ENCODE measurements at places on chromosomes 12 and 14.
A peak's percentile ranks its signal among the peaks of the same experiment; 100 is the strongest.

GRCh38 chr14:95516554-95517181 is at the start of gene SYNE3:
SYNE3 (minus strand) TSS chr14:95516650; CDS start chr14:95475821, 40,829 bp downstream.
- DNase-seq: no peak

- no peak for DNase-seq
Observed at GRCh38 chr12:82803201-82803600, 116.5 kb downstream of the TMTC2 start.

DNA sequence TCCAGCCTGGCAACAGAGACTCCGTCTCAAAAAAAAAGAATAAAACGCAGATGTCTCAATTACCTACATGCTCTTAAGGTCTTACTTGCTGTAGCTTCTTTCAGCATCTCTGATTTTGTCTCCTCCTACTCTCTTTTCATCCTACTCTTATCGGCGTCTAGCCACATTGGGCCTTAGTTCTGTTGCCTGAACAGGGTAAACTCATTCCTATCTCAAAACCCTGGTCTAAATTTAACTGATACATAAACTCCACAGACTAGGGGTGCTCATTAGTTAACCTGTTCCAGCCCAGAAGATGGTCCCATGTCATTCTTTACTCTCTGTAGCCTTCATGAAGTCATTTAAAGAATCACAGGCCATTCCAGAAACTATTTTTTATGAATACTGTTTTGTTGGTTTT is 33.6 kb downstream of the EXD2 start:
- no peak for DNase-seq

DNA sequence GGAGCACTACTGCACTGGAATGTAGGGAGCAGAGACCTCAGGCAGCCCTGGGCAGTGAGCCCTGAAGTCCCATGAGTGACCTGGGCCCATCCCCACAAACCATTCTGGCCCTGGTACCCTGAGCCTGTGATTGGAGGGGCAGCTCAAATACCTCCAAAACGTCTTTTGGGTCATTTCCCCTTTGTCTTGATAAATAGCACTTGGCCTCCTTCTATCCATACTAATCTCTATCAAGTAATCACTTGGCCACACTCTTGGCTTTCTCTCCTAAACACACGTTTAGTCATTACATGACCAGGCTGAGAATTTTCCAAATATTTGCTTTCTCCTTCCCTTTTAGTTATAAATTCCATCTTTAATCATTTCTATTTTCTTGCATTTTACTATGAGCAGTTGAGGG is 91.3 kb downstream of the RPAP3 start:
- DNase-seq: no peak

DNA sequence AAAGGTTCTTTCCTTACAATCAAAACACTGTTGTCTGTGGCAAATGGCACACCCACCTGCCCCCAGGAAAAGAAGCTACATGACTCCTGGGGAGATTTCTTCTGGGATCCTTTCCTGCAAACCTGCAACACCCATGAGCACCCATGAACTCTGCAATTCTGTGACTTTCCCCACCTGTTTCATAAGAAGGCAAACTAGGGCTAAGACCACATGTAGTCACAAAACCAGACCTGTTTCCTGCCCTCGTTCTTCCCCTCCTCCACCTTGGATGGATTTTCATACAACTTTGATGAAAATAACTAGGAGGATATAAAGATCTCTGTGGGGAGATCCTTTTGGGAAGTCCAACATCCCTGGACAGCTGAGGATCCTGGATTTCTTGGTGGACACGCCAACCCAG is 1084.7 kb downstream of the BCL11B start:
- no peak for DNase-seq

- DNase-seq: no peak
Observed at GRCh38 chr14:77076113-77076631, 21.9 kb upstream of the CIPC start.

GRCh38 chr12:42504049-42504448 is 85.5 kb downstream of the PRICKLE1 start:
- DNase-seq: no peak

DNA sequence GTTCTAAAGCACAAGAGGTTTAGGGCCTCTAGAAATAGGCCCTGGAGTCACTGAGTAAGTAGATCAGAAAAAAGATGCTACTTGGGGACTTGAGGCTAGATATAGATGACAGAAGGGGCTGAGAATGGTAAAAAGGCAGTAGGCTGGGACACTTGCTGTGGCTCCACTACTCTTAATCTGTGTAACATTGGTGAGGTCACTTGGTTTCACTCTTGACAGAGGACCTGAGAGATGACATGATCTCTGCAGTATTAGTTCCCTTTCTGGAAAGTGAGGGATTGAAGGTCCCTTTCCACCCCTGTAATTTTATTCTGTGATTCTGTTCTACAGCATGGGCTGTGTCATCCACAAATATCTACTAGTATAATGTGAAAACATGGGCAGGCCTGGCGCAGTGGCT is 39.7 kb downstream of the MAPKAPK5 start:
- no peak for DNase-seq

DNA sequence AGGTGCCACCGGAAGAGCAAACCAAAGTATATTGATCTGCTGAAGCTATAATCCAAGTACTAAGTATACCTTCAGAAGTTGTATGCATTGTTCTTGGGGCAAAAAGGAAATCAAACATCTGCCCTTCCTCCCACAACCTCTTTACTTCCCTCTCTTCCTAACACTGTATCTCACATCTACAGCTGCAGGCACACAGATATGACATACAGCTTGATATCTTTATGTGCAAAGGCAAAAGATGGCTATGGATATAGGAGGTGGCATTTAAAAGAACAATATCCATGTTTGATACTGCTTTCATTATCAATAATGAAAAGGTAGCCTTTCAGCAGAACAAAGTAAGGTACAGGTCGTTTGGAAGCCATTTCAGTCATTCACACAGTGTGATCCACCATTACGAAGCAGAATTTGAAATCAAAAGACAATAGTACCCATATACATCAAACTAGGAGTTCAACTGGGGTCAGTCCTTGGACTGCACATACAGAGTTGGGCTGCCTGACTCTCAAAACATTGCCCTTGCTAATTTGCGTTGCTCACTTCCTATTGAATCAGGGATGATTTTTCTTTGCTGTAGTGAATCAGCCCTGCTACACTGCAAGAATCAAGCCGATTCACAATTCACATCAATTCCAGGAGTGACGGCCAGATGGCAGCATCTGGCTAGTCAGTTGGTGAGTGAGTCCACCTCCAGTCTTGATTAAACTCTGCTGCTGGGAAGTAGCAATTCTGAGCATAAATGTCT is 8.9 kb downstream of the ANG start:
- DNase-seq: peak; percentile 3

DNA sequence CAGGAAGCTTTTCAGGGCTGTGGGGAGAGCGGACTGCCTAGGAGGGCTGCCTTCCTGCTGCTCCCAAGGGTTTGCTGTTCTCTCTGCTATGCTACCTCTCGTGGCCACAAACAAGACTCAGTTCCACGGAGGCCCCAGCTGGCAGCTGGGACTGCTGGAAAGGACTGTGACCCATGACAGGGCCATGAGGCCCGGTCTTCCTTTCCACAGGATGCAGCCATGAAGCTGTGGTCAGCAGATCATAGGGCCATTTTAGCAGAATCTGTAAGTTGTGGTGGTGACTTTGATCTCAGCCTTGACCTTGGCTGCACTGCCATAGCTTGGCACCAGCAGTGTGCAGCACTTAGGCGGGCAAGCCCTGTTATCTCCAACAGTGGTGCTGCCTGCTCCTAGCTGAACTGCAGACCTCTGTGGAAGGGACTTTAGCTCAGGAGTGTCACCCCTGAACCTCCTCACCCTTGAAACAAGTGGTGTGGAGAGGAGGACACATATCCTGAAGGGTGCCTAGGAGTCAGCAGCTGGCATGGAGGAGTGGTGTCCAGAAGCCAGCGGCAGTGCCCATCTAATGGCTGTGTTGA is 12.3 kb downstream of the KRT80 start:
- DNase-seq: no peak

GRCh38 chr12:80690090-80690489 is 17.3 kb upstream of the MYF6 start:
- DNase-seq: no peak

DNA sequence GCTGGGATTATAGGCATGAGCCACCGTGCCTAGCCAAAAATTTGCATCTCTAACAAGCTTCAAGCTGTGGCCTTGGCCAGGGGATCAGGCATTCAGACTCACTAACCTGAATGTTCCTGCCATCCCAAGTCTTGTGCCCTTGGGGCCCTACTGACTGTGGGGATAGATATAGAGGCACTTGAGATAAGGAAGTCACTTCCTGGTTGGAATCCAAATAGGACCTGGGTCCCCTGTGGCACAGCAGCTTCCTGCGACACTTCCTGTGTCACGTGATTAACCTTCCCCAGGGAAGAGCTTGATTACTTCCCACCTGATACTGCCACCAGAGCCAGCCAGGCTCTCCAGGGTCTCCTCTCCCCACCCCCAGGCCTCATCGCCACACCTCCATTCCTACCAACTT is 128.2 kb downstream of the BCL11B start:
- no peak for DNase-seq

- no peak for DNase-seq
Observed at GRCh38 chr12:93974252-93974651, 174.1 kb upstream of the PLXNC1 start.

DNA sequence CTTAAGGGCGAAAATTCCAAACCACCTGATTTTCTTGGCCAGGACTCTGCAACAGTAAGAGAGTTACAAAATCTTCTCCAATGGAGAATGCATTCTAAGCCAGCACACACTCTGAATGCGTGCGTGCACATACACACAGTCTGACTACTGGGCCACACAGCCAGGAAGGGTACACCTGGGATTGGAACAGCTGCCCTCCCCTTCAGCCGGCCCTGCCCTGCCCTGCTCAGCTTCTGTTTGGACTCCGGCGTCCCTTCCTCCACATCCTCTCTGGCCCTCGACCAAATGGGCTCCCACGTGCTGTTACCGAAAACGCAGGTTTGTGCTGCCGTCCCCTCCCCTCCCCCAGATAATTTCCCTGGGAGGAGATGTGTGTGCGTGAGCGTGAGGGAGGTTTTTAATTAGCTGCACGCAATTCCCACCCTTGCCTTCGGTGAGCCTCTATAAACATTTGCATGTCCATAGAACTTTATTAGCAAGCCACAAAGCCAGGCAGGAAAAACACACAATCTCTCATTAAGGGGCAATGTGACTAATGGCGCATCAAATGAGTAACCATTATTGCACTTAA is 43.0 kb downstream of the CCNK start:
- no peak for DNase-seq

GRCh38 chr14:79569072-79569471 is 642.2 kb downstream of the DIO2 start:
- DNase-seq: no peak

GRCh38 chr12:63930971-63931370 is 86.5 kb downstream of the SRGAP1 start:
- no peak for DNase-seq

DNA sequence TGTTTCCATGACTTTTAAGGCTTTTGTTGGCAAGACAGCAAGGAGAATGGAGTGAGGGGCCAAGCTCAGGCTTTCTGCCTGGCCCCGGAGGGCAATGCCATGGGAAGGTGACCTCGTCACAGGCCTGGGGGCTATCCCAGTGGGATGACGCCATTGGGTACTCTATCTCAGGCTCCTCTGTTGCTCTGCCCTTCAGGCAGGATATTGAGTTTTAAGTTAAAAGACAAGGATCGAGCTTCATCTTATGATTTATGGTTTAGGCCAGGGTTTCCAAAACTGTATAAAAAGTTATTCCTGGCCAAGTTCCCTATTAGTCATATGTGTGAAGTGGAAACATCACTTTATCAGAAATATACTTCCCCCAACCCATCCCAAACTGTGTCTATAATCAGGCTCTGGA is 127.7 kb downstream of the ZFP36L1 start:
- no peak for DNase-seq

DNA sequence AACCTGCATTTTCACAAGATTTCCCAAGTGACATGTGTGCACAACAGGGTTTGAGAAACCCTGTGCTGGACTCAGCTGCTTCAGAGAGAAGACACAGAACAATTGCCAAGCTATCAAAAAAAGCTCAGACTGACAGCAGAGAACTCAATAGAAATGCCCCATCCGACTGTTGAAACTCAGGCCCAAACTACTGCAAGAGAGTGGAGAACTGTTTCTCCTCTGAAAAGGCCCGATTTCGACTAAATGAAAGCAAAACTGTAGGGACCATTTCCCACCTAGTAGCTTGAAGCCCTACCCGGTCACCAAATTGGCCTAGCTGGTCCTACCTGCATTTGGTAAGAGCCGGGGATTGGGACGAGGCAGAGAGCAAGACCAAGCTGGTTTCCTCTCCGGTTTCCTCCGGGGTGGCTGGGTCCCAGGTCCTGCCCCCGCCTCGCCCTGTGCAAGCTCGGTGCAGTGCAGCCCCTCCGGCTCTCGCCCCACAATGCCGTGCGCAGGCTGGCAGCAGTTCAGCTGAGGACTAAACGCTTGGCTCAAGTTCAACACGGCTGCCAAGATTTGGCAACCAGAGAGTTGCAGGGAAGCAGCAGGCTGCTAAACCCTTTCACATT is 1180.6 kb downstream of the VRK1 start:
- peak; percentile 99 for DNase-seq

DNA sequence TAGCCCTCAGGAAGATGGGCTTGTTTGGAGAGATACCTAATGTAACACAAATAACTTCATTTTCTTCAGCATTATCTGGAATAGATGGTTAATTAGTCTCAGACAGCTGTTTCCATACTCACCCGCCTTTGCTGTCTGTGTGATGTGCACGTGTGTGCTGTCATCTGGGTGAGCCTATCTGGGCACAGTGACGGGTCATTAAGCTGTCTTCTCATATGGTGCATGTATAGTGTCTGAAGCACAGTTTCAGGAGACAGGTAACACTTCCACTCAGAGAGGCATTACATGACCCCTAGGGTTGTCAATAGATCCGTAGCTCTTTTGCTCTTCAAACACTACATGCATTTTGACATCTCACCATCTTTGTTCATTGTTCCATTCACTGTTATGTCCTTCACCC is 493.3 kb downstream of the APAF1 start:
- no peak for DNase-seq

- DNase-seq: no peak
Observed at GRCh38 chr12:39287817-39288216, 155.1 kb downstream of the KIF21A start.

DNA sequence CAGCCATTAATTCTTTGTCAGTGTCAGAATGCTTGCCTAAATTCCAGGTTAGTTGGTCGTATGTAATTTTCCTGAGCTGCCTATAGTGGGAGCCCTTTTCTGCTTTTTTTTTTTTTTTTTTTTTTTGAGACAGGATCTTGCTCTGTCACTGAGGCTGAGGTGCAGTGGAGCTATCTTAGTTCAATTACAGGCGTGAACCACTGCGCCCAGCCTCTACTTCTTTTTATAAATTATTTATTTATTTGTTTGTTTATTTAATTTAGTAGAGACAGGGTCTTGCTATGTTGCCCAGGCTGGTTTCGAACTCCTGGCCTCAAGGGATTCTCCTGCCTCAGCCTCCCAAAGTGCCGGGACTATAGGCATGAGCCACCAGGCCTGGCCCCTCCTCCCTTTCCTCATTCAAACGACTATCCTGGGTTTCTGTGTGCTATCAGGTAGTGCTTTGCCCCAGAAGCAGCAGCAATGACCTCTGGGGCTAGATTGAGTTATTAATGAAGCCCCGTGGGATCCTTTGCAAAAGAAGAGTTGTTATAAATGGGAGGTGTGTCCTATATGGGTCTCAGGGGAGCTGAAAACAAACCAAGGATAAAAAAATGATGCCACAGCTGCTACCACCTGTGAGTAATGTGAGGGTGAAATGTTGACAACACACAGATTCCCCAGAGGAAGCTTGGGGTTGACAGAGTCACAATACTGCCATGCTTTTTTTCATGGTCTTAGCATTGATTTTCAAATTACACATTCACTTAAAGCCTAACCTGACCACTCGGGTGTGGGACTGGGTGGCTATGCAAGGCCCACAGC is 34.6 kb upstream of the NFKBIA start:
- DNase-seq: no peak

Measured in NCI-H1694 treated with DMSO at 0.1 percent for 48 hours (cell line).